ENCODE measurements at places on chromosomes 11 and 22.
A peak's percentile ranks its signal among the peaks of the same experiment; 100 is the strongest.

GRCh38 chr11:71934213-71934612 is 5.4 kb downstream of the RNF121 start:
- DNase-seq: no peak

DNA sequence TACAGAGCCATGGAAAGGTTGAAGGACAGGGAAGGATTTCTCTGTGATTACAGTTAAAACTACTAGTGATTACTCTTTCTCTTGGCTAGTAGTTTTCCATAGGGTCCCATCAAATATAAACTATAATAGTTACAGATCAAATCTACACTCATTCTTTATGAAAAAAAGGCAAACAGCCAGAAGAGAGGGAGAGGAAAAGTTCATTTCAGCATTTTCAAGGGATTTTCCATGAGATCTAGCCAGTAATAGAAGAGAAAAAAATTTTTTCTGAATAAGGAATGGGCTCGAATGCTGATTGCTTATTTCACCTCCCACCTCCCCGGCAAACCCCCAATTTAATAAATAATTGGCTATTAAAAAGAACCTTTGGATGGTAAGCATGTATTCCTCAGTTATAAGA is 74.8 kb upstream of the BLID start:
- no peak for DNase-seq

DNA sequence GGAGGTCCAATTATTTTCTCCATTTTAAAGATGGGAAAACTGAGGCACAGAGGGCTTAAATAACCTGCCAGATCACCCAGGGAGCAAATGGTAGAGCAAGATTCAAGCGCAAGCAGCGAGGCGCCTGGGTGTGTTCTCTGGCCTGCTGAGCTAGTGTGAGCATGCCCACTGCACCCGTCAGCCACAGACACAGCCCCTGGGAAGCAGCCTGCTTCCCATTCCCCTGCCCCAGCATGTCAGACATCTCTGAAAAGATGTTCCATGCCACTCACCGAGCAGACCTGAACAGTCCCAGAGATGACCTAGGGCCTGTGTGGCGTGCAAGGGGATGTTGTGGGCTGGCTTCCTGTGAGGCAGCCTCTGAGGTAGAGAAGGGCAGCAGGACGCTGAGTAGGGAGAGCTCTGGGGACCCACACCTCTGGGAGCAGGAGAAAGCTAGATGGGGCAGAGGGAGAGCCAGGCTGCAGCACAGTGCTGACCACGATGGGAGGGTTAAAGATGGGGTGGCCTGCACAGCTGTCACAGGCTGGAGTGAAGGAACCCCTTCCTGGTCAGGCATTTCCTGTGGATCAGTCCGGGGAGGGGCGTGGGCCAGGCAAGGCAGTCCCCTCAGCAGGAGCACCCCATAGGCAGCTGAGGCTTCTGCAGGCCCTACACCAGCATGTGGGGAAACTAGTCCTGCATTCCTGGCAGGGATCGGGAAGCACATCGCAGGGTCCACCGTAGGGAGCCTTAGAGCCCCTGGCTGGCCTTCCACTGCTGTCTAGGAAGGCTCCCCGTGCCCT is 101.4 kb downstream of the GALNT18 start:
- no peak for DNase-seq

DNA sequence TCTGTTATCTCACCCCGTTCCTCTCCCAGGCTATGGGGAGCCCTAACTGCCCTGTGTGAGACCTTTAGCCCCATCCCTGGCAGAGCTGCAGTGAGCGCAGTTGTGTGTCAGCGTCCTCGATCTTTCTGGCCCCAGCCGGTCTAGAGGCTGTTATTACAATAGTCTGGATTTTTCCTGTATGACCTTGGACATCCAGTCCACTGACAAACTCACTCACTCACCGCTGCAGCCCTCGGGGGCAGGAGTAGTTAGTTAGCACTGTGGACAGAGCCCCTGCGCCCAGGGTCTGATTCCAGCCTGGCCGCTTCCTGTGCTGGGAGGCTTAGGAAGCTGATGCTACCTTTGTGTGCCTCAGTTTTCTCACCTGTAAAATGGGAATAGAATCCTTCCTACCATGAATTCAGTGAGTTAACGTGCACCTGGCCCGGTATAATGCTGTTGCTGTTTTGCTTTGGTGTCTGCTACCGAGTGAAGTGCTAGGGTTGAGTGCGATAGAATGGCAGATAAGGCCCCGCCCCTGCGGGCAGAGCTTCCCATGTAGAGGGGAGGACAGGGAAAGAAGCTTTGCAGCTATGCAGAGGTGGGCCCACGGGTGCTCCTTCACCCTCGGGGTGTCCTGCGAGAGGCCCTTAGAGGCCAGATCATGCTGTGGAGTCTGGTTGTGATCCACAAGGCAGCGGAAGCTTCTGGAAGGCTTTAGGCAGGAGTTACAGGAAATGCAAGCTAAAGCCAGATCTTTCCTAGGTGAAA is 3.0 kb downstream of the LRP5 start:
- DNase-seq: no peak

DNA sequence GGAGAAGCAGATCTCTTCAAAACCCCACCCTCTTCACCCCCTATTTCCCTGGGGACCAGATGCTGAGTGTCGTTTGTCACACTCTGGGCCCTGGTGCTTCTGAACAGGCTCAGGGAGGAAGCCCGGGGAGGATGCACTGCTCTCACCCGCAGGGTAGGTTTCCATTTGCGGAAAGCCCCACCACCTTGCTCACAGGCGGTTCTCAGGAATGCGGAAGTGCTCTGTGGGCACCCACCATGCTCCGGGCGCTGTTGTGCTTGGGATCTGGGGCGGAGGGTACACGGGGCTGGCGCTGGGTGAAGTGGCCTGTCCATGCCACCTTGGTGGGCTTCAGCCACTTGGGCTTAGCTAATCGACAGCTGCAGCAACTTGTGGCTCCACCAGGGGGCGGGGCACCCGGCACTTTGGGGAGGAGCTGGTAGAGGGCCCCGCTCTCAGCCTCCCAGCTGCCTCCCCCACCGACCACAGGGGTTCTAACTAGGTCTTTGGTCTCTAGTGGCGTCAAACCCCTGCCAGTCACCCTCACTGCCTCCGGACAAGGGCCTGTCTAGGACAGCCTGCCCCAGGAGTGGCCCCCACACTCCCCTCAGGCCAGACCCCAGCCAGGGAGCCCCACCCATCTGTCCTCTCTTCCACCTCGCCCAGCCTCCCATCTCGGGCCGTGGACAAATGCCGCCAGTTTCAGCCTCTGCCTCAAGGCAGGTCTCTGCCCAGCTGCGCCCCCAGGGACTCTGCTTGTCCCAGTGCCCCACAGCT is 7.4 kb downstream of the NDUFV1 start:
- DNase-seq: peak; percentile 36

DNA sequence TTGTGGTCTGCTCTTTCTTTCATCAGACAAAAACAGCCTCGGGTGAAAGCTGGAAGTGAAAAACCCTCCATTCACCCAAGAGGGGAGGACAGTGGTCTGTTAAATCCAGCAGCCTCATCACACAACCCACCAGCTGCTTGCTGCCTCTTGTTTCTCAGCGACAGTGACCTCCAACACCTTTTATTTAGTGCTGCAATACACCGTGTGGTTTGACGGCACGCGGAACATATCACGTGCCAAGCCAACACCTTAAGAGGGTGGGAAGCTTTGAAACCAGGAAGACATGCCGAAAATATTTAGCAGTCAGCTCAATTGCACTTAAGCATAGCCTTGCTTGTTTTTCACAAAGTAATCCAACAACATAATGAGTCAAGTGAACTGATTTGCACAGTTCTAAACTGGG is 39.8 kb upstream of the POGLUT3 start:
- DNase-seq: no peak

Measured in fibroblast of skin of abdomen (primary cell).